Left lung (tissue), 14 donors: ENCODE measurements at places on chromosomes 16 and 17. TPM values are rescaled to one million over a fixed set of nuclear protein-coding genes. Genes with fewer than 3 reads are reported as not detected.

GRCh38 chr17:21170809-21171208 is 43.2 kb downstream of the TMEM11 start:
- DNase-seq: no peak

- DNase-seq: no peak
Measured at GRCh38 chr16:79607587-79607986, 7.0 kb upstream of the MAF start.

DNA sequence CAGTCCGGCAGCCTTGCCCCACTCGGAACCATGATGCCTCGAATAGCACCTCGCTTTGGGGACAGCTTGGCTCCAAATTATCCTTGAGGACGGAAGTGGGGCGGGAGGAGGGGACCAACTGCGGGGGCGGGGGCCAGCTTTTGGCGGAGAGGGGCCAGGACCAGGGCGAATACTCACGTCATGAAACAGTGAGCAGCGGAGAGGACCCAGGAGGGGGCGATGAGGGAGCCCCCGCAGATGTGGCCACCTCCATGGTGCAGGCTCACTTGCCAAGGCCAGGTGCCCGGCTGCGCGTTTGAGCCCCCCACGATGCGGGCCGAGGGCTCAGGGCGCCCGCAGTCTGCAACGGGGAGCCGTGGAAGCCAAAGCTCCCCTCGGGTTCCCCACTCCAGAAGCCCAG is 970 bp downstream of the PRSS36 start:
- no peak for DNase-seq

DNA sequence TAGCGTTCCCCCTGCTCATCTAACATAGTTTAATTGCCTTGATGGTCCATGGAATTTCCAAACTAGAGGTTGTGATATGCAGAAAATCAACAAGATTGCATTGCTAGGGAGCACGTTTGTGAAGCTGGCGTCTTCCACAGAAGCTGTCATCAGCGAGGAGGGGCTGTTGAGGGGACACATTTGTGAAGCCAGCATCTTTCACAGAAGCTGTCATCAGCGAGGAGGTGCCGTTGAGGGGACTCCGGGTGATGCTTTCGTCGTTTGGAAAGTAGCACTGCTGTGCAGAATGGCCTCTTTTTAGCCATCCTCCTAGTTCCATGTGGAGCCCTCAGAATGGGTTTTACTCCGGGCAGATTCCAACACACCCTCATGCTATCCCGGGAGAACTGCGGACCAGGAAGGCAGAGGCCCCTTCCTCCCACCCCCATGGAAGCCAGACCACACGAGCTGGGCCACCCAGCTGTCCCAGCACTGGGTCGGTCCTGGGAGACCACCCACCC is 119.6 kb upstream of the CHMP6 start:
- DNase-seq: no peak

DNA sequence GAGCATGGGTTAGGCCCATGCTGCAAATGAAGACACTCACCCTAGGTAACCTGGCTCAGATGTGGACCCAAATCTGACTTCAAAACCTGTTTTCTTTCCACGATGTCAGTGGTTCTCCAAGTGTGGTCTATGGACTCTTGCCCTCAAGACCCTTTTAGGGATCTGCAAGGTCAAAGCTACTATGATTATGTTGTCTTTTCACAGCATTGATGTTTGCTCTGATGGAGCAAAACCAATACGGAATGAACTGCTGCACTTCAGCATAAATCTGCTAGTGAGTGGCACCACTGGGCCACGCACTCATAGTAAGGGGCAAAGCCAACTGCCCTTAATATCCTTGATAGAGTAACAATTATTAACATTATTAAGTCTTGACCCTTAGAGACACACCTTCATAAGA is 21.6 kb upstream of the TRIM25 start:
- DNase-seq: no peak

- DNase-seq: no peak
Measured at GRCh38 chr17:82228278-82228841, 482 bp upstream of the SLC16A3 start.

GRCh38 chr17:75844530-75845057 is 390 bp upstream of the UNC13D start:
- DNase-seq: peak; percentile 90

DNA sequence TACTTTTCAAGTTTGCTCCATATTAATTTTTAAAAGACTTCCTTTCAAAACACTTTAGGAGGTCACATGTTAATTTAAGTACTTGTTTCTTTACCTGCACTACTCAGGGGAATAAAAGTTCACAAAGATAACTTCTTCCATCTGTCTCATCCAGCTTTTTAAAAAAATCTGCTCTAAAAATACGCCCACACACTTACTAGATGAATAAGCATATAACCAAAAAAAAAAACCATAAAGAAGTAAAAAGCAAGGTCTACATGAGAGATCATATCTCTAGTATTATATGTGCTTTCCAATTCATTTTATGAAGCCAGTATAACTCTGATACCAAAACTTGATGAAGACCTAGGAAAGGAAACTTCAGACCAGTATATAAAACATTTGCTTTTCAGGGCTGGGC is 17.2 kb downstream of the SKAP1 start:
- DNase-seq: no peak

- peak; percentile 1 for DNase-seq
Measured at GRCh38 chr17:58913971-58914769, 158.5 kb downstream of the PPM1E start.

CRYM gene
- 1.5 TPM for polyA plus RNA-seq

IGFALS gene
- polyA plus RNA-seq: 3.0 TPM

NRN1L gene
- polyA plus RNA-seq: 1.1 TPM

TNFSF12 gene
- polyA plus RNA-seq: 30.7 TPM

MYH2 gene
- not detected for polyA plus RNA-seq
